ENCODE measurements at places on chromosomes 5 and 9.

- no peak for DNase-seq
Observed at GRCh38 chr5:79130781-79131180, 19.2 kb downstream of the BHMT start.

DNA sequence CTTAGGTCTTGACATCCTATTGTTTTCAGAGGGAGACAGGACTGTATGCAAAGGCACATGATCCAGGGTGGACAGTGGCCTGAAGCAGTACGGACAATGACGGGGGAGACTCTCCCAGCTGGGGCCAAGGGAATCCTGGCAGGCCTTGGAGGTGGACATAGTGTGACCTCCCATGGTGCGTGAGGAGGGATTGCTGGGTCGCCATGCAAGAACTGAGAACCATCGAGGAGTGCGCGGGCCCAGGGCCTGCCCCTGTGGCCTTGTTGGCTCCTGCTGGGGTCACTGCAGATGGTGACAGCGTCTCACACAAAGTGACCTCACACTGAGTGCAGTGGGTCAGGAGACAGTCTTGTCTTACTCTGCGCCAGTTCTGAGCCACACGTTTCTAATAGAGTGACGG, 192.4 kb downstream of the GADD45G start:
- no peak for DNase-seq

DNA sequence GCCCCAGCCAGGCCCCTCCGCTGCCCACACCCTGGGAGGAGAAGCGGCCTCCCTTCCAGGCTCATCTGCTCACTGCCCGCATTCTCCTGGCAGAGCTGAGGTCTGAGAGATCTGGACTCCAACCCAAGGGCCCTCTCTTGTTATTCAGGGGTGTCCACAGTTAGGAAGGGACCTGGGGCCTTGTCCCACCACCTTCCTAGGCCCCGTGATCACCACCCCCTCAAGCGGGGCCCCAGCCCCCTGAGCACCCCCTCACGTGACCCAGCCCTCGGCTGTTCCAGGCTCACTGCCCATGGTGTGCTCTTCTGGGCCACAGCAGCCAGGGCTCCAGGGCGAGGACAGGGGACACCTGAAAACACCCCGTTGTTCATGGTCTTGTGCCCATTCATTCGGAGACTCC, 48.7 kb downstream of the NEURL1B start:
- DNase-seq: no peak

DNA sequence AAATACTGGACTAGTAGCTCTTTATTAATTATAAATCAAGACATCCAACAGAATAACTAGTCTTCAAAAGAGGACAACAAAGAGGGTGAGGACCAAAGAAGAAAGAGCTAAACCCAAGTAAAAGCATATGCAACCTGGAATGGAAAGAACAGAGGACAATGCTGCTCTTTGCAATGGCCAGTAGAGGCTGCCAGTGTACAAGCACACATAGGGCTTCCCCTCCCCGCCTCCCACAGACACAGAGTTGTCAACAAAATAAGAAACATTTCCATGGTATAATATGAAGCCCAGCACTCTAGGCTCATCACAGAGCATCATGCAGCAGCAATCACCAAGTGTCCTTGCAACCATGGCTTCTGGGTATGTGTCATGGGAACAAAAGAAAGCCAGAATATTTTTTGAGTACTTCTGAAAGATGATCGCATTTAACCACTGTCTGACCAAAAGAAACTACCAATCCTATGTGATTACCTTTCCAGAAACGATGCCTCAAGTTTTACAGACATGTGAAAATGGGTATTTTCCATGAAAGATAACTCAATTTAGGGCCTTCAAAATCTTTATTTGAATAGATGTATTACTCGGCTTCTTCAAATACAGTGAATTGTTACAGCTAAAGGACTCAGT, 58.1 kb downstream of the RFX3 start:
- DNase-seq: peak; percentile 43

- DNase-seq: peak; percentile 72
Observed at GRCh38 chr5:134224888-134225779, 739 bp downstream of the PPP2CA start.

GRCh38 chr5:54491326-54491725, 26.2 kb upstream of the SNX18 start:
- DNase-seq: no peak

GRCh38 chr9:117030254-117030768, 343.2 kb downstream of the TRIM32 start:
- DNase-seq: no peak

DNA sequence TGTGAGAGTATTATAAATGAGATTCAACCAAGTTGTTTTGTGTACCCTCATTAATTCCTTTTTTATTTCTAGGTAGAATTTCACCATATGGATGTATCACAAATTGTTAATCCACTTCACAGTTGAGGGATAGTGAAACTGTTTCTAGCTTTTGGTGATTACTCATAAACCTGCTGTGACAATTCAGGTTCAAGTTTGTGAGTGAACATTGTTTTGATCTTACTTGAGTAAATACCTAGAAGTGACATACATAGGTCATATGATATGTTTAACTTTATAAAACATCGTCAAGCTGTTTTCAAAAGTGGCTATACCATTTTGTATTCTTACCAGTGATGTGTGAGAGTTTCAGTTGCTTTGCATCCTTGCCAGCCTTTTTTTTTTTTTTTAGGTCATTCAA, 112.9 kb downstream of the CAMK4 start:
- no peak for DNase-seq

DNA sequence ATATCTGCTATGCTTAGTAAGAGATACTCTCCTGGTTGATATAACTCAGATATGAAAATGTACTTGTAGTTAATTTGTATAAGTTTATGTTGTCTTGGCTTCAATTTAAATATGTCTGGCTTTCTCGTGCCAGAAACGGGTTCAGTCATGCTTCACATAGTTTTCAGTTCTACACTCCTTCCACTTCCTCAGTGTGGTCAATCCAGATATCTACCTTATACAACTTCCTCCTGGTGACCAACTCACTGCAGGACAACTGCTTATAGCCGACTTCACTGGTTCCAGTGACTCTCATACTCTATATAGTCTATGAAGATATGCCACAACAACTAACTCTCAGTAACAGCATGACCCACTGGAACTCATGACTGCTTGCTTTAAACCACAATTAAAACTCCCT, 690.4 kb downstream of the SLCO4C1 start:
- no peak for DNase-seq

GRCh38 chr9:89435071-89435823, 62.7 kb downstream of the SEMA4D start:
- peak; percentile 77 for DNase-seq

- DNase-seq: peak; percentile 65
Observed at GRCh38 chr5:95822043-95822541, 434 bp downstream of the GLRX start.

- no peak for DNase-seq
Observed at GRCh38 chr9:90645721-90646120, 3.1 kb upstream of the DIRAS2 start.

- DNase-seq: no peak
Observed at GRCh38 chr5:65946198-65946745, 19.9 kb downstream of the ERBIN start.

GRCh38 chr5:6730407-6730806, 17.2 kb downstream of the TENT4A start:
- DNase-seq: no peak

- peak; percentile 52 for DNase-seq
Observed at GRCh38 chr5:14108170-14108996, 34.8 kb upstream of the TRIO start.

GRCh38 chr9:99592834-99593574, 228.7 kb upstream of the NR4A3 start:
- no peak for DNase-seq

DNA sequence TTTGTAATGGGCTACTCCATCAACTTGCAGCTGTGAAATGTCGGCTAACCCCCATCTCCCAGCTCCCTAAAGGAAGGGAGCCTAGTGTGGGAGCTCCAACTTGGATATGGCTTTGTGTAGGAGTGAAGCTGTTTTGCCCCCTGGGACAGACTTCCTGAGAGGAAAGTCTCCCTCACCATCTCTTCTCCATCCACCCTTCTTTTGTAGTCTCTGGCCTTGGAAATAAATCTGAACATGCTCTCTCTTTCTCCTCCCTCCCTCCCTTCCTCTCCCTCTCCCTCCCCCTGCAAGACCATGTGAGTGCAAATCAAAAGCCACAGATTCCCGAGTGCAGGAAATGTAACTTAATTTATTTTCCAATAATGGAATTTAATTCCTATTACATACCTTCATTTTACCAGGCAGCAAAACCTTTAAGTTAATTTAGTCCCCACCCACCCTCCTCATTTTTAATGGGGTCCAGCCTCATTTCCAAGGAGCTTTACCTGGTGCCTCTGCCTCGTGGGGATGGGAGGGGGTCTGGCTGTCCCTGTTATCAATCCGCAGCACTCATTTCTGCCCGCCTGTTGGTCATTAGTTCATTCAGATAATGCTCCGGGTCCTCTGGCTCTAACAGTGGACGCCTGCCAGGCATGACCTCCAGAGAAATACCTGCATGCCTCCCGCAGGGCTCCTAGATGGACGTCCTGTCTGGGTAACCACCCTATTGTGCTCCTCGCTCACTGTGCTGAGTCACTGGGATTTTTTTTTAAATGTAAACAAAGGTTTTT, 122.9 kb upstream of the TAF11L2 start:
- no peak for DNase-seq

DNA sequence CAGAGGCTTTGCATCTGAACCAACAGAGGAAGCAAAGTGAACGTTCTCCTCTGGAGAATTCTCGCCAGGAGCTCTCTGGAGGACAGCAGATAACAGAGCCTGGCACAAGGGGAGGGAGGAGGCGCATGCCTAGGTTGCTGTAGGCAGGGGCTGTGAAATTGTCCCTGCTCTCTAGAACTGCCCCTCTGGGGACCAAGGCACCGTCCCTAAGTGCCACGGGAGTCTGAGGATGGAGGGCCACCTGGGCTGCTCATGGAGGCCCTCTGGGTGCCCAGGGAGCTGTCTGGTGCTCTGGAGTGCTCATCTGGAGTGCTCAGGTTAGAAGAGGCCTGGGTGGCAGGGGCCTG, 77.6 kb downstream of the CACNA1B start:
- no peak for DNase-seq

DNA sequence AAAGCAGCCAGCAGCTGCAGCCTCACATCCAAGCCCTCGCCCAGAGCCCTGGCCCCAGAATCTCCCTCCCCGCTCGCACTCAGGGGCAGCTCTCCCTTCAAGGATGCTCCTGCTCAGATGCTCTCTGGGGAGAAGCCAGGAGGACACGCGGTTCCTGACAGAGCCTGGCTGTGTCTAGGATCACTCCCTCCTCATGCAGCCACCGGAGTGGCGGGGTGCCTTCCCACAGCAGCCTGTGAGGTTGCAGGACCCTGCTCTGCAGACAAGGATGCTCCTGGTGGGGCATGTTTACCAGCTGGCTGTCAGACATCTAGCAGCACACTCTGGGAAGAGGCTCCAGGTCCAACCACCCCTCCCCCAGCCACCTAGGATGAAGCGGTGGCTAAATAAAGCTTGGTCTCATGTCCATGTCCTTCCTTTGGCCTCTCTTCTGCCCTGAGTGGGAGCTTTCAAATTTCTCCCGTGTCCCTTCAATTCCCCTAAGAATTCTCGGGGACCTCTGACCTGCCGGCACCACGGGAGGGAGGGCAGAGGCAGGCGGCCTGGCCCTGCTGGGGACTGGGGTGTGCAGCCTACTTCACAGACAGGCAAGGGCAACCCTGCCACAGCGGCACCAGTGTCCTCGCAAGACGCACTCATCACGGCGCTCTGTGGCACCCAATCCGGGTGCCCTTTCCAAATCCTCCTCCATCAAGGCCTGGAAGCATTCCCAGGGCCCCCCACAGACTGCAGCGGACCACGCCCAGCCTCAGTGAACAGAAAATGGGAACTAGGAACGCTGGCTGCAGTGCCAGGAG, 88.3 kb upstream of the SARDH start:
- no peak for DNase-seq

DNA sequence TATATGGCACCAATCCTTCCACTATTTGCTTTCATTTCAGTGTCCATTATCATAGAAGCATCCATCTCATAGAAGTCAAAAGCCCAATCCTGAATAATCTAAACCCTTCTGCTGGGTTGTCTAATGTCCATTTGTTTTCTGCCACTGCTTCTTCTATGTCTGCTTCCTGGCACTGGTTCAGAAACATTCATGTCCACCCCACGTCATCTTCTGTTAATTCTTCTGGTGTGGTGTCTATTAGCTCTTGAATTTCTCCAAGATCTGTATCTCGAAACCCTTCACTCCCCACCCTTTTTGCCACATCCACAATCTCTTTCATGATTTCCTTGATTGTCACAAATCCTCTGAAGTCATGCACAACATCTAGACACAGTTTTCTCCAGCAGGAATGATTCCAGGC, 23.2 kb upstream of the GOLGA1 start:
- DNase-seq: no peak

DNA sequence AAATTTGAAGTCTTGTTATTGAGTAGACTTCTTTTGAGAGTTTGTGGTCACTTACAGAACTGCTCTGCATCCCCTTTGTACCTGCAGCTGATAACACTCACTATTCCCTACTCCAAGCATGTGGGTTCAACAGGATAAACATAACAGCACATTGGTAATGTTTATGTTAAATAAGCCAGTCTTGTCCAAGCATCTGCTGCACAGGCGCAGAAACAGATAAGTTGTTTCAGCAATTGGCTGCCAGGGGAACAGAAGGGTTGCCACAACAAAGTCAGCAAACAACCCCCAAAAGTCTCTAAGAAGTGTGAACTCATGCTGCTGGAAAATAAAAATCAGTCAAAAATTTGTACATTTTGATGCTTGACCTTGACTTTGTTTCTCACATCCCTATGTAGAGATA, 174.6 kb downstream of the GDNF start:
- DNase-seq: no peak

DNA sequence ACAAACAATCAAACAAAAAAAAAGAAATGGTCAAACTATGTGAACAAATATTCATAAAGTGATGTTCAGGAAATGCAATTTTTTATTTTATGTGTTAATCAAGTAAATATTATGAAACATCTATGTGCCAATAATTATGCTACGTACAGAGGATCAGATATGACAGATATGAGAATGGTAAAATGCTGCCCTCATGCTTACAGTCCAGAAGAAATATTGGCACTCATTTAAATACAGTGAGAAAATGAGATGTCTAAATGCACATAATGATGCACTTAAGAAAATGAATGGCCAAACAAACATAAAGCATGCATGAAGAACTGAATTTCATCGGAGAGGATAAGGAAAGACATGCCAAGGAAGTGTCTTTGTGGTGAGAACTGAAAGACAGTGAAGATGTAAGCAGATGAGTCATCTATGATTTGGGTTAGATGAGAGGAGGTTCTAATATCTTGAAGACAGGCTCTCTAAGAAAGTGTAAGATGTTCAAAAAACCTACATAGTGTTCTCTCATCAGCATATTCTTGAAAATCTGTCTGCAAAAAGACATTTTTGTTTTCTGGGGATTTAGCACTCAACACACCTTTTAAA, 1231.1 kb upstream of the ACO1 start:
- no peak for DNase-seq

DNA sequence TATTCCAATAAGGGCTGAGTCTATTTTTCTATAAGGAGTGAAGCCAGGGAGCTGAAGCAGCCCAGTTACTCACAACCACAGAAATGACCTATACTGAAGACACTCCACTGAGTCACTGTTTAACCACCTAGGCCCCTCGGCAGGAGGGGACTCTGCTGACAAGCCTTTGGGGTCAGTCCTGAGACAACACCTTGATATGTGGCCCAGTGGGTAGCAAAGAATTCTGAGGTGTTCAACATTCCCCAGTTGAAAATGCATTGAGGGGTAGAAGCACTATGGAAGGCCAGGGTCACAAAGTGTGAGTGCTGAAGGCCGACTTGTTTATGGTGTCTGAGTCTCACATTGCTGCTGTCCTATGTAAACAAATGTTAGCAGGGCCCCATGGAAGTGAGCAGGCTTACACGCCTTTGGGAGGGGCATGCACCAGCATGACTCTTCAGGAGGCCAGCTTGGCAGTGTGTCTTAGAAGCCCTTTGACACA, 112.6 kb upstream of the NFIL3 start:
- DNase-seq: no peak
